ENCODE measurements at places on chromosomes 6 and 20.

DNA sequence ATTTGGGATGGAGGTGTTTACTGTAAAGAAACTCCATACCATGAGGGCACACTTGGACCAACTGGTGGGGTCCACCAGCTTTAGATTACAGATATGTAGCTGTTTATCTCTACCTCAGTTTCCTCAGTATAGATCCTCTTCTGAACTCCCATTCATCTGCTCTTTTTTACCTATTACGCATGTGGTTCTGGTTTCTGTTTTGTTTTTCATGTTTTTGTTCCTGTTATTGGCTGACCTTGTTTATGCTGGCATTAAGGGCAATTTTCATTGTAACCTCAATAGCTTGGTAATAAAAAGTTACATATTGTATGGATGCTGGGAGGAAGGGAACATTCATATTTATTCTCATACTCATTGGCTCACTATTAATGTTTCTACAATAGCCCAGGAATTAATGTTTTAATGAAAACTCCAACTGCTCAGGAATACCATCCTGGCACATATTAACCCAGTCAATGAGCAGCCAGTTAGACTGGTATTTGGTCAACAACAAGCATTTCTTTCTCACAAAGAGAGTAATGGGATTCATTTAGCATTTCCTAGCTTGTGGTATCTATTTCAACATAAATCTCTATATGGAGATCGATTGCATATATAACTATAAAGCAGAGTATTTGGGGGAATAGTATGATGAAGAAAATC lies 83.8 kb upstream of the FAM184A start:
- no peak for DNase-seq

- no peak for DNase-seq
Observed at GRCh38 chr6:13378669-13379590, 50.6 kb upstream of the TBC1D7 start.

- DNase-seq, result no peak
Observed at GRCh38 chr20:1982686-1983085, 11.2 kb downstream of the PDYN start.

DNA sequence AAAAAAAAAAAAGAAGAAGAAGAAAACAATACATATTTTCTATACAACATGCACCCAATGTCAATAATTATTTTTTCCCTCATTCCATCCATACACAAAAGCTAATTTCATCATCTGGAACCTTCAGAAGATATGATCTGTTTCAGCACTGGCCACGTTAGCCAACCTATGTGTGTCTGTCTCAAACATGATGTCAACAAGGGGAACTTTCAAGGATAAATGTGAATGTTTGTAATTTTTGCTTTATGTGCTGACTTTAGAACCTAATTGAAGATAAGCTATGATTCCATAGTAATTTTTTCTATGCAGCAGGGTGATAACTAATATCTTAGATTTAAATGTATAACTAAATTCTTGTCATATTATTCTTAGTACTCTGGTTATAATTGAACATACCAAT lies 37.9 kb downstream of the IPCEF1 start:
- no peak for DNase-seq

GRCh38 chr6:11272491-11273192 lies 40.2 kb upstream of the NEDD9 start:
- DNase-seq, result no peak

- DNase-seq, result no peak
Observed at GRCh38 chr6:40457261-40457660, 129.9 kb downstream of the LRFN2 start.

DNA sequence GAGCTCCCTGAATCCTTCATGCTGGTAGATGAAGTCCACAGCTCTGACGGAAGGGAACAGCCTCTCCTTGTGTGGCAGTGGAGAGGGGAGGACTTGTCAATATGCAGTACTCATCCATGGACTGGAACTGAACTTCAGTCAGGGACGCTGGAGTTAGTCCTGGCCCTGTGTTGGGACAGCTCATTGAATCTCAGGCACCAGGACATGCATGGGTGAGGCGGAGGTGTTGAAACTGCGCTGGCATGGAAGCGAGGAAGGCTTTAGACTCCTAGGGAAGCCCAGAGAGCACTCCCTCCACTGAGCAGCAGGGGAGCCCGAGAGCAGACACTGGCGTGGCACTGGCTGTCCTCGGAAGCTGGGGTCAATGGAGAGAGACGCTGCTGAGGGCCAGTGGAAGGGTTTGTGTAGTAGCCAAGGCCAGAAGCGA lies 161.3 kb upstream of the GGTLC1 start:
- no peak for DNase-seq

- DNase-seq, result no peak
Observed at GRCh38 chr6:82257088-82257774, 9.7 kb upstream of the IBTK start.

GRCh38 chr6:130923350-130923749 lies 96.1 kb downstream of the SMLR1 start:
- DNase-seq, result no peak

- DNase-seq, result no peak
Observed at GRCh38 chr6:152012227-152012626, 204.7 kb downstream of the ESR1 start.

GRCh38 chr6:33966536-33966935 lies 162.7 kb upstream of the MLN start:
- DNase-seq, result no peak

DNA sequence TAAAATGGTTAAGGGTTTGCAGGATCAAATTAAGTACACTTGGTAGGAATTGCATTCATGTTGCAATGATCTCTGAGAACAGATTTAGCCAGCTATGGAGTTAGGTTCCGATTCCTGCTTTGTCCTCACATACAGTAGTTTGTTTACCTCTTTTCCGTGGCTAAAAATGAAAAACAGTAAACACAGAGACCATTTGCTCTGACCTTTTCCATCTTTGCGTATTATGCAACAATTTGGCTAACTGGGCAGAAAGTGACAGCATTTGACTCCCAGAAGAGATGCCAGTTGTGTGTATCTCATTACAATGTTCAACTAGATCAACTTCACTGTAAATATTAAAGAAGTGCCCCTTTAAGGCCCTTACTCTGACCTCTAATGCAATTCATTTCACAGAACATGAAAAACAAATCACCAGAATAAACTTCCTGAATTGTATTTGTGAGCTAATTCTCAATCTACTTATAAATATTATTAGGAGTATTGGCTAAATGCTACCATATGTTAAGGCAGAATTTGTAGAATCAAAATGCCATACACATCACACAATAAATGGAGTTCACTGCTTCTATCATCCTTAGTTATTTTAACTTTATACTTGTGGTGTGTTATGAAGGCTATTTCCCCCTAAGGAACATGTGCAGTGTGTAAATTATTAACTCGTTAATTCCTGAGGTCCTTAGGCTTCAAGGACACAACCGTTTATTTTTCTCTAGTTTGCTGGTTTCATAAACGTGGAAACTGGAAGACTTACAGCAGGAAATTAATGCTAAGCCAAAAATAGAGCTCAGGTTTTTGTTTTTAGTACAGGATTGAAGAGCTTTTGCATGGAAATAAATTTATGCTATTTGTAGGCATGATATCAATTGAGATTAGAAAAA lies 380.7 kb upstream of the CITED2 start:
- no peak for DNase-seq

GRCh38 chr6:78623554-78623953 lies 243.8 kb upstream of the IRAK1BP1 start:
- DNase-seq, result no peak

DNA sequence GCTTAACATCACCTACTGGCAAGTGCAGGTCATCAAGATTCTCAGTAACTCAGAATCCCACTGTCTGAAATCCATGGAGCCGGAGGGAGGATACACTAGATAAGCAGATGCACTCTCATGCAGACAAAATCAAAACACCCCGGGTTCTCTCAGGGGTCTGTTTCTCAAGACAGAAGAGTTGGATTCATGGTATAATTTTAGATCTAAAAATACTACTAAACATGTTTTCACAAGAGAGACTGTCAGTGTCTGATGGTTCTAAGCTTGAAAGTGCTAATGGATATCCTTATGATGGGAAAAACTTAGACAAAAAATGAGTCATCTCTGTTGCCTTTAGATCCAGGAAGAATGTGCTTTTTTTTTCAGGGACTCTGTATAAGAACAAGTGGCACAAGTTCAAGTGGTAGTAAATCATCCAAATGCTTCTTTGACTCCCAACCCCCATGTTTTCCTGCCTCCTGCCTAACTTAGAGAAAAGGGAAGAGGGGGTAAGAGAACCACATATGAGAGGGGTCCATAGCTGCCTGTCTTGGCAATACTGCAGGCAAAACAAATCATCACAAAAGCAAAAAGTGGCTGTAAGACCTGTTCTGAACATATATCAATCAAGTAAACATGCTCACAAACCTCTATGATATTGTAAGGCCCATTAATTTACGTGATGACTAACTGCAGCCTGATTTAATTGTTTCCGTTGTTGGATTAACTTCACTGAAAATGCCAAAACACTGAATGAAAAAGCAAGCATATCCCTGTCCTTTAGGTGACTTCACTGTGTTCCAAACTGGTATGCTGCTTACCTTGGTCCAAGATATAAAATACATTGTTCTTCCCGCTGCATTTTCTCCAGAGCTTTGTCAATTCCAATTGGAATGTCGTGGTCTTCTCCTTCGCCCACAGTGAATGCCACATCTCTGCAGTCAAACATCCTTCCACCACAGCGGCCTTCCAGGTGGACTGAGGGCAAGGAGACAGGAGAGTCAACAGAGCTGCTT lies 84.0 kb upstream of the TULP1 start:
- no peak for DNase-seq

- no peak for DNase-seq
Observed at GRCh38 chr6:144006736-144007477, 1.2 kb downstream of the PLAGL1 start.

GRCh38 chr6:120965814-120966213 lies 368.5 kb downstream of the TBC1D32 start:
- no peak for DNase-seq

DNA sequence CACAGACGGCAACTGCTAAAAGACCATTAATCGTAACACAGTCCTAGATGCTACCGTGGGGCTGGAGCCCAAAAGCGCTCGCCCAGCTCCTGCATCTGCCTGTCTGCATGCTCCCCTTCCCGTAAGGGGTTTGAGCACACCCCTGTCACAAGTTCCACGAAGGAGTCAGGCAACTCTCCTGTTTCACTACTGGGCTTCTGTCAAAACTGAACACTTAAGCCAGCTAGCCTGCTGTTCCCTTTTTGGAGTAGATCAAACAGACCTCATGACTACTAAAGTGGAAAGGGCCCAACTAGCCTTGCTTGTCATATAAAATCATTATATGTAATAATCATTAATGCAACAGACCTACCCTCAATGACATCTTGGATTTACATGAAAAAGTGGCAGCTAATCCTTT lies 61.3 kb downstream of the TRMT11 start:
- no peak for DNase-seq

GRCh38 chr20:36307412-36308325 lies 1.5 kb downstream of the DLGAP4 start:
- DNase-seq, result no peak

DNA sequence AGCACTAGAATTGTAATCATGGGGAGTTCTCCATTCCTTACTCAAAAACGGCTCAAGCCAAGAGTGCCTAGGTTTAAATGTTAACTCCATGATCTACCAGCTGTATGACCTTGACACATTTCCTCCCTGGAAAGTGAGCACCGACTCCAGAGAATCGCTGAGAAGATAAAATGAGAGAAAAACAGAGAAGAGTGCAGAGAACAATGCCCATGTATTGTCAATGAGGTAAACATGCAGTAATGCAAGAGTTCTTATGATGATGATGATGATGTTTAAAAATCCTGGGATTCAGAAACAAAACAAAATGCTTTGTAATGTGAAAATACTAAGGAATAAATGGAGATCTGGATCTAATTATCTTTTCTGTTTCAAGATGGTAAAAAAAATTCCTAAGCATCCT lies 64.8 kb upstream of the BEND6 start:
- DNase-seq, result no peak
